ENCODE measurements at places on chromosomes 2 and 18.

DNA sequence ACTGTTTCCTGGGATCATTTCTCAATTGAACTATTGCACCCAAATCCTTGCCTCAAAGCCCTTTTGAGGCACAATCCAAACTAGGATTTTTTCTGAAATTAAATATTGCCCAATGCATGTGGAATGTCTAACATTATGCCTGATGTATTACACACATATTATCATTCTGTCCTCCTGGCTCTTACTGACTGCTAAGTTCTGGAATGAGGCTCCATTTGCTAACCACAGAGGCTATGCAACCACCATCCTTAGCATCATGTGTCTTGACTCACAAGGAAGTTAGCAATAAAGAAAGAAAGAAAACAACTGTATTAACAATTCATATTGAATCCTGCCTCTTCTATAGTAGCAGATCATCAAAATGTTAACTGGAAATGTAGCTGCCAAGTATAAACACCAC lies 1142.7 kb downstream of the CNTNAP5 start:
- no peak for DNase-seq

DNA sequence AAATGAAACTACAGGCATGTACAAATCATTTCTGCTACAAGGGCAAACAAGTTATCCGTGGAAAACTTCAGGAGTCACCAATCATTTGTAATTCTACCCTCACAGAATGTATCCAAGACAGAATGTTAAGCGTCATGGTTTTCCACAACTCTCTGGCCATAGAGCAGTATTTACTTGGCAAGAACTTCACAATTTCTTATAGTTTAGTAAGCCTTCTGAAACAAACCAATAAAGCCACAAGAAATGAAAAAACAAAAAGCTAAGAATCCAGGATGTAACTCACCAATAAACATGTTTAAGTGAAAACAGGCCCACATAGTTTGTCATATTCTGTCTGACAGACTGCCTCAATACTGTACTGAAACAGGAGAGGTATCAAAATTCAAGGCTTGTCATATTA lies 70.3 kb downstream of the LNPK start:
- no peak for DNase-seq

GRCh38 chr2:30770816-30771576 lies 36.2 kb downstream of the CAPN13 start:
- no peak for DNase-seq

DNA sequence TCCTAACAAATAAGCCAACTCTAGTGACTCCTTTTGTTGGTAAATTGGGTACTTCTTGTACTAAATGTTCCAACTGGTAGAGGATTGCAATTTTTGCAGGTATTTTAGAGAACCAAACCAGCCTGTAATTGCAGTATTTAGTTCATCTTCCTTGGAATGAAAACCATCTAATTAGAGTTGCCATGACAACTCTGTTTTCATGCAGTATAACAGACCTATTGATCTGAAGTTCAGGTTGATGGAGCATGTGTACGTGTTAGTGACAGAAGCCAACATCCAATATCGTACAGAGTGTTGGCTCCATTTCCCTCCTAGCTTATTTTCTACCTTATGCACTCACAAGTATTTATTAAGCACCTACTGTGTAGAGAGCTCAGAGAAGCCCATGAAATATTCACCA lies 176.3 kb upstream of the FOSL2 start:
- DNase-seq = no peak

DNA sequence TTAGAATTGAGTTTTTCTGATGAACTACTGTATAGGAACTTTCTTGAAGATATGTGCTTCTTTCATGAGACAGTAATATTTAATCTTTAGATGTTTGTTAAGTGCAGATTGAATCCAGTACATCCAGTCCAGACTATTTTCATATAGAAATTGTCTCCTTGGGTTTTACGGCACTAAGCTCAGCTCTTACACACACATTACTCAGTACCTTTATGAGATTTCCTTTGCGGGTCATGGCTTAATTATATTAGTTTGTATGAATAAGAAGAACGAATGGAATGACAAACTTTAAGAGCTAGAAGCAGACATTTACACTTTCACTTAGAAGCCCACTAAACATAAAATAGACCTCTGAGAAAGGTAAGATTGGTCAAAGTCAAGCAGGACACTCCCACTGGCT lies 223.3 kb upstream of the THUMPD2 start:
- no peak for DNase-seq

DNA sequence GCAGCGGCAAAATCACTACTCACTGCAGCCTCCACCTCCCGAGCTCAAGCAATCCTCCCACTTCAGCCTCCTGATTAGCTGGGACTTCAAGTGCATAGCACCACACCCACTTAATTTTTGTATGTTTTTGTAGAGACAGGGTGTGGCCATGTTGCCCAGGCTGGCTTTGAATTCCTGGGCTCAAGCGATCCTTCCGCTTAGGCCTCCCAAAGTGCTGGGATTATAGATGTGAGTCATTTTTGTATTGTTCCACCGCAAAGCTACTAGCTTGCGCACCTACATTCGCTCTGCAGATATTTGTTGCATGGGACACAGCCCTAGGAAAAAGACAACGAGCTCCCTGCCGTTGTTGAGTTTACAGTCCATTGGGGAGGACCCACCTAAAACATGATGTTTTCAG lies 173.5 kb upstream of the AGAP1 start:
- DNase-seq = no peak

DNA sequence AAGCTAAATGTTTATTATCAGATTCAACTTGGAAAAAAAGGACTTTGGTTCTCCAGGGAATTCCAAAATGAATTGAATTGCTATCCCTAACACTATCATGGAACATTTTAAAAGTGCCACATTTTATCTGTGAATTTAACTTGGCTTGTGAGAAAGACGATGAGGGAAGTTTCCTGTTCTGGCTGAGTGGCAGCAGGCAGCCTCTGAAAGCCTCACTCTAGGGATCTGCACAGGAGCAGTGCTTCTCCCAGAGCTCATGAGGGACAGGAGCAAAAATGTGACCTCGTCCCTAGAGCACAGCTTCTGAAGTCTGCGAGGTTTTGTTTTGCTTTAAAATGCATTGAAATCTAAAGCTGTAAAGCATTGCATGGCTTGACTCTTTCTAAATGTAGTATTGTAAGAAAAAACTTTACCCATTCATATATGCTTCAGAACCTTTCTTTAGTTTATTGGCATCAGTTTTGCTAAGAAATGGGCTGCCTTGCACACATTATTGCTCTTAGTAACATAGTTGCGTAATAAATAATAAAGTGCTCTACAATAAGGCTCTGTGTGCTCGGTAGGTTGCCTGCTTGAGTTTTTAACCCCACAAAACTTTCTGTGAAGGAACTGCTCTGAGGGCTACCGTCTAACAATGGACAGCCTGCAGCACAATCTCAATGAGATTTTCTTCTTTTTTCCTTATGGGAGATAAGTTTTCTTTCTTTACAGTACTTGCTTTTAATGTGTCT lies 136.2 kb upstream of the CDCA7 start:
- DNase-seq = no peak

DNA sequence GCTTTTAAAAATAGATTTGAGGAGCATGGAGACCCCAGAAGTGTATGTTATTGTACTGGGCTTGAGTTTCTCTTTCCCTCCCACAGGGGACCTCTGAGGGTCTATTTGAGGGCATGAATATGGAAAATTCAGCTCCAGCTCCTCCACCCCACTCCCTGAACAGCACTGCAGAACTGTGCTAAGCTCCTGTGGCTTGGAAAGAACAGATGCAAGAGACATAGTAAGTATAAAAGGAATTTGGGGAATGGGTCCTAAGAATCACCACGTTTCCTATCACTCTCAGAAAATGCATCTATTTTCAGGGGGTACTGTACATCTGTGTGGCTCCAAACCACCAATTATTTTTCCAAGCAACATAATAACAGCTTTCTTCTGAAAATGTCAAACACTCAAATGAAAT lies 416.1 kb downstream of the ZNF521 start:
- no peak for DNase-seq

DNA sequence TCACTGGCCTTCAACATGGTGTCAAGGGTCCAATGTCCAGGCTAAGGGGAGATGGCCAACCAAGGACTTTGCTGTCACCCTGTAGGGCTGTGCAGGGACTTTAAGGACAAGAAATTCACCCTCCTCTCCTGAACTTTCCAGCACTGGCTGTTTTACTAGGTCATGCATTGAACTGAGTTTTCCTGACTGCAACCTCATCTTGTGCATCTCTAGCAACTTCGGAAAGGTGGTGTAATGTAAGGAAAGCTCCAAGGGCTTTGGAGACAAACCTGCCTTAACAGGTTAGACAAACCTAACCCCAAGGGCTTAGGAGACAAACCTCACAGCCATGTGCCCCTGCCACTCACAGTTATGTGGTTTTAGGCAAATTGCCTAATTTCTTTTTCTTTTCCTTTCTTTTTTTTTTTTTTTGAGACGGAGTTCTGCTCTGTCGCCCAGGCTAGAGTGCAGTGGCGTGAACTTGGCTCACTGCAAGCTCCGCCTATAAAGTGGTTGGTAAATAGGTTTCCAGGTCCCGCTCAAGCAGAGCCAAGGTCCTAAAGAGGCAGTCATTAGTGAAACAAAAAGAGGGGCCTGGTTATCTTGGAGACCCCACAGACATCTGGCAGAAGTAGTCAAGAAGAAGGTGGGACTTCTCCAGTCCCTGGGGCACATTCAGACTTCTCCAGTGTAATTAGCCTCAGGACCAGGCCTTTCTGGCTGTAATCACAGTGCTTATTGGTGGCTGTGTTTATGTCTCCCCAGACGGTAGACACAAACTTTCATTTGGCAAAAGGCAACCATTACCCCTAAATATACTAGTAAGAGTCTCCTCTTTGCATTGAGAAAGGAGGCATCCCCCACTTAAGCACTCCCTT lies 37.6 kb upstream of the PMAIP1 start:
- DNase-seq = no peak

GRCh38 chr2:134365356-134365755 lies 111.5 kb downstream of the MGAT5 start:
- no peak for DNase-seq

DNA sequence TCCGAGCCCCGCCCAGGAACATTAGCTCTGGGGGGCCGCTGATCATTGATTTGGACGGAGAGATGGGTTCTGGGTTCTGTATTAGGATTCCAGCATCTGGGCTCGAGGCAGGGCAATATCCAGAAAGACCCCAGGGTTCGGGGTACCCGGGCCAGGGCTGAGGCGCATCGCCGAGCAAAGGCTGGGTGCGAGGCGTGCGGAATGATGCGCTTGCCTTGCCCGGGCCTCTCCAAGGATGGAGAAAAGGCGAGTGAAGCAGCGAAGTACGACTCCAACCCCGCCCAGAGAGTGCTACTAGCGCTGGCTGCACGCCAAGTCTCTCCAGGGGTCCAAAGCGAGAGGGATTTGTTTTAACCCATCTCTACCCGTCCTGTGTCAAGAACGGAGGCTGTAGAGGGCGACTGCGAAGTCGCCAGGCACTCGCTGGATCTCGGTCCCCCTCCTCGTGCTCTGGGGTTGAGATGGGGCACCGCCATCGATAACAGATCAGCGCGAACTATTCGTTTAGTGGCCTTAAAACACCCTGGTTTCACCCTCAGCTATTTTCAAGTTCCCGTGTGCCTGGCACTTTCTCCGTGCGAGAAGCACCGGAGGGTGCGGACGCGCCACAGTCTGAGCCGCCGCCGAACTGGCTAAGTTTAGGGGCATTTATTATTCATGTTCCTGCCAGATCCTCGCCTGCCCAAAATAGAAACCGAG lies 1.9 kb downstream of the ADCYAP1 start:
- no peak for DNase-seq

- DNase-seq = no peak
These were observed 32.4 kb downstream of the MOGAT1 start for GRCh38 chr2:222703886-222704285.

GRCh38 chr18:10081492-10081891 lies 167.7 kb downstream of the VAPA start:
- DNase-seq = no peak

- no peak for DNase-seq
These were observed 86.5 kb upstream of the PPP1CB start for GRCh38 chr2:28665041-28665704.

- no peak for DNase-seq
These were observed 69.5 kb downstream of the ARL4C start for GRCh38 chr2:234427081-234428061.

- peak; percentile 72 for DNase-seq
These were observed 50.1 kb downstream of the GREB1 start for GRCh38 chr2:11583840-11584524.

- DNase-seq = no peak
These were observed 431 bp upstream of the CNRIP1 start for GRCh38 chr2:68320118-68320641.

DNA sequence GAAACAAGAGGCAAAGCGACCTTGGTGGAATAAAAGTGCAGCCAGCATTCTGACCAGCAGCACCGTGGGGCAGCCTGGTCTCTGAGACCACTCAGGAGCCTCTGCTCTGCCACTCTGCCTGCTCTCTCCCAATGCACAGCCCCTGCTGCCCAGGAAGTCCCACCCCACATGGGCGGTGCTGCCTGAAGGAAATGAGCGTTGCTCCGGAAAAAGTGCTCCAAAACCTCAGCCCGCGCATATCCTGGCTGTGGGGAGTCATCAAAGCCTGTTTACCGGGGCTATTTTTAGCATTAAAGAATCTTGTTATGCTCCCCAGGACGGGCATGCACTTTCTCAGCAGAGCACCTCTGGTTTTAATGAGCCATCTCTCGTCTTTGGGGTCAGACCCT lies 54.5 kb downstream of the EPAS1 start:
- no peak for DNase-seq

DNA sequence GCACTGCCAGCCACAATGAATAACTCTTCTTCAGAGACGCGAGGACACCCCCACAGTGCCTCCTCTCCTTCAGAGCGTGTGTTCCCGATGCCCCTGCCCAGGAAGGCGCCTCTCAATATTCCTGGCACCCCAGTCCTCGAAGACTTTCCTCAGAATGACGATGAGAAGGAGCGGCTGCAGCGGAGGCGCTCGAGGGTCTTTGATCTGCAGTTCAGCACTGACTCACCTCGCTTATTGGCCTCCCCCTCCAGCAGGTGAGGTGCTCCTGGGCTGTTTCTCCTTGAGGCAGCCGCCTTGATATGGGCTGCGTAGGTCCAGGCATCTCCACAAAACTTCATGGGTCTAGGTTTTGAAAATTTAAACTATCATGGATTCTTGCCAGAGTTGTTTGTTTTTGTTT lies 6.1 kb downstream of the NCAPH start:
- DNase-seq = no peak

DNA sequence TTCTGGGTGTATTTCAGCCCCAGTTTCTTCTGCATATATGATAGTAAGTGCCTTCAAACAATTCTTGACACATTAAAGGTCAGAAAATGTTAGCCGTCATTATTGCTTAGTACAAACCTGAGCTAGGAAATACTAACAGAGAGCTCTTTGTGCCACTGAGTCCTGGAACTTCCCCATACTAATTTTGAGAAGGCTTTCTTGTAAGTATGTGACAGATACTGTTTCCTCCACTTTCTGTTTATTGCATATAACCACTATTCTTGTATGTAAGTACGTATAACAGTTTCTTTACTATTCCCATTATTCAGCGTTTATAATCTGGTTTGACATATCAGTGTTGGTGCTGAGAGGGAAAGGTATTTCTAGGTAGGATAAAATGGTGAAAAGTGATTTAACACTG lies 9.8 kb downstream of the PPP1CB start:
- no peak for DNase-seq

GRCh38 chr18:7367336-7367735 lies 136.4 kb downstream of the LRRC30 start:
- no peak for DNase-seq

GRCh38 chr2:95050385-95051300 lies 25.1 kb downstream of the MAL start:
- no peak for DNase-seq

GRCh38 chr2:12618576-12618975 lies 98.2 kb upstream of the TRIB2 start:
- DNase-seq = no peak

Data from GM18507 (cell line).